ENCODE measurements at places on chromosomes 7 and 10.

DNA sequence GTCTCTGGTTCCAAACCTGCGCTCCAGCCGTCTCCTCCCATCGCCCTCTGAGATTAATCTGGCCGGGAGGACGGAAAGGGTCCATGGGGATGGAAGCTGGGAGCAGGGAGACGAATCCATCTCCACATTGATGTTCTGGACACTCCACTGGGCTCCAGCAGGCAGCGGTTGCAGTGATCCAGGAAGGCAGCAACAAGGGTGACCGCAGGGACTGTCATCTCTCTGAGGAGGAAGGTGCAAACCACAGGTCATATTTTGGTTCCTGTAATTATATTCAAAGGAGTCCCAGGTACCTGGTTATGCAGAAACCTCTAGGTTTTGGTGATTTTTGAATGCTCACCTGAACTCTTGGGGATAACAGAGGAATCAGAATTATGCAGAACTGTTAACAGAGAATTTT is 54.8 kb downstream of the EVX1 start:
- no peak for DNase-seq

DNA sequence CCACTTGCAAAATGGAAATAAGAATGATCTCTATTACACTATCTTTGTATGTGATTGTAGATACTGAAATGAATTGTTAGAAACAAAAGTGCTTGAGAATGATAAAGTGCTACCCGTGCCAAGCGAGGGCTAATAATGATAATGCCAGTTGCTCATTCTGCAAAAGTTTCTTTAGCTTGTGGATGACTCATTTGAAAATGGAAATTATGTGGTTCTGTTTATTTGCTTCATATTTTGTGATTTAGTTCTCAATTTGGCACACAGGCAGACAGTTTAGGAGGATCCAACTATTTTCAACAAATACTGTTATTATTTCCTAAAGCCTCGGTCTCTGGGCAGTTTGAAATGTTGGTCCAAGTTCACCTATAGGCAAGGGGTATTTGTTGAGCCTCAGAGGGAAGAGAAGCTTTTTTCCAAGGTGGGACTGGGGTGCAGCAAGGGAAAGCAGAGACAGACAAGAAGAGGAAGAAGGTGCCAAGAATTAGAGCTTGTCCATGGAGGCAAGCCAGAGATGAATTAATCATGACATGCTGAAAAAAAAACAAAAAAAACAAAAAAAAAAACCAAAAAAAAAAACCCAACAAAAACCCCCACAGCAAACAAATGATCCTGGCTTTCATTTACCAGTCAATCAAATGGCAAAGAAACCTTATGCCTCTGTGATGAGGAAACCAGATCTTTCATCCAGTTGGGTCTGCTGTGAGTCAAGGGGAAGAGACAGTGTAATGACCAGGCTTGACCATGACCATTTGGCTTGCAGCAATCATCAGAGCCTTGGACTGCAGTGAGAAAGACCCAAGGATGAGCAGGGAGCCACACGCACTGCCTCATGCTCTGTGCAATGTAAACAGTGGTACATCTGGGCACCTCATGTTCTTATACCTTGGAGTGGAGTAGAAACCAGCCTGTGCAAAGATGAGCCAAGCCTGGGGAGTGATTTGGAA is 285.0 kb upstream of the HABP2 start:
- DNase-seq, result no peak

- DNase-seq, result no peak
These were observed 198.3 kb downstream of the HDAC9 start for GRCh38 chr7:18693816-18694215.

DNA sequence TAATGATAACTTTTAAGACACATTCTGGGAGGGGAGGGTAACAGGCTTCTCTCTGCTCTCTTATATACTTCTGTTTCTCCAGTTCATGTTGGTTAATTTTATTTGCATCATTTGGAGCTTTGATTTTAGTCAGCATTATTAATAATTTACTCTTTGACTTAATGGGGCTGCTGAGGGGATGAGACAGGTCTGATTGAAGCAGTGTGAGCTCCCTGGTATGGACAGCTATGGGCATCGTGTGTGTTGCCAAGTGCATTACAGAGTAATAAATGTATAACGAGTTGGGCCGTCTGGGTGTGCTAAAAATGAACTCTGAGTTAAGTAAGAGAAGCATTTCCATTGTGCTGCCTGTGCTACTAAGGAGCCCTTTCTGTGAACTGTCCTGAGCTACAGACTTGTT is 31.7 kb upstream of the IKZF1 start:
- DNase-seq, result no peak

Data from stimulated activated CD8-positive, alpha-beta memory T cell treated with anti-CD3 and anti-CD28 coated beads, Interleukin-2, amount 100 ng/mL, for 48 hours (primary cell).